ENCODE measurements at places on chromosomes 7 and 10.

DNA sequence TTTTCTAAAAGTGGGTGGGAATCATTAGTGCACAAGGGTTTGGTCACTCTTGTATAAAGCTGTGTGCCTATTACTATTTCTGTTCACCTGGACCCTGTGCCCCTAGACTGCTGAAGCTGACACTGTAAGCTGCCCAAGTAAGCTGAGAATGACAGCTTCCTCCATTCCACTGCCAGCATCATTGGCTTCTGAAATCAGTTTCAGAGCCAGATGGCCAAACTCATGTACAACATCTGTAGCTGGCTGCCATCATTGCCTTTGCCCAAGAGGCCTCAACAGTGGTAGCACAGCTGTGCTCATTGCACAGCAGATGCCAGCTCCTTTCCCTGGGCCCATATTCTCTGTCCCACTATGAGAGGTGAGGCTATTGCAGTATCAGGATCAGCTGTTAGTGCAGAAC is 165.7 kb downstream of the CPEB3 start:
- DNase-seq = no peak

DNA sequence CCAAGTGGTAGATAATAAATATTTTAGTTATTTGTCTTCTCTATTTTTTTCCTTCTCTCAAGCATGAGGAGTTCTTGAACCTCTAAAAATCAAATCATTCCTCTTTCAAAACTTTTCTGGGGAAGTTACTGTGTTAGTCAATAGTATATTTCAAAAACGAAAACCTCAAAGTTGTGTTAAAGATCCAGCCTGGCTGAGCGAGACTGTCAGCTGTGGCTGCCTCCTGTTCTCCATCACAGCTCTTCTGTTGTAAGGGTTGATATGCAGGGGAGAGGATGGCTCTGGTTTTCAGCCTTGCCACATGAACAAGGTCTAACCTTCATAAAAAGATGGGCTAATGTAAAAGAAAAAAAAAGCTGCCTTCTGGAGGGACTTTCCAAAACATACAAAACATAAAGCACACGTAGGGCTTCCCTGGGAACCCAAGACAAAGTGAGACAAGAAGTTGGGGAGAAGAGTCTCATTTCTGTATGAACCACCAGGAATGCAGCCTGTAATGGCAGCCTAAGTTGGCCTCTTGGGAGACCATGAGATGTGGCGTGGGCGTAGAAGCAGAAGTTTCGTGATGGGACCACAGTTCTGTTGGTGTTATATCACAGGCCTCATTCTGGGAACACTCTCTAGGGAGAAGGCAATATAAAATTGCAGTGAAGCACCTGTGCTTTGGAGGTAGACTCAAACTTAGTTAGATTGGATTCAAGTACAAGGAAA is 77.9 kb upstream of the FHIP2A start:
- DNase-seq = no peak

GRCh38 chr10:101901340-101901739 is 57.7 kb upstream of the KCNIP2 start:
- no peak for DNase-seq

GRCh38 chr10:8576281-8576680 is 521.8 kb downstream of the GATA3 start:
- DNase-seq = no peak

DNA sequence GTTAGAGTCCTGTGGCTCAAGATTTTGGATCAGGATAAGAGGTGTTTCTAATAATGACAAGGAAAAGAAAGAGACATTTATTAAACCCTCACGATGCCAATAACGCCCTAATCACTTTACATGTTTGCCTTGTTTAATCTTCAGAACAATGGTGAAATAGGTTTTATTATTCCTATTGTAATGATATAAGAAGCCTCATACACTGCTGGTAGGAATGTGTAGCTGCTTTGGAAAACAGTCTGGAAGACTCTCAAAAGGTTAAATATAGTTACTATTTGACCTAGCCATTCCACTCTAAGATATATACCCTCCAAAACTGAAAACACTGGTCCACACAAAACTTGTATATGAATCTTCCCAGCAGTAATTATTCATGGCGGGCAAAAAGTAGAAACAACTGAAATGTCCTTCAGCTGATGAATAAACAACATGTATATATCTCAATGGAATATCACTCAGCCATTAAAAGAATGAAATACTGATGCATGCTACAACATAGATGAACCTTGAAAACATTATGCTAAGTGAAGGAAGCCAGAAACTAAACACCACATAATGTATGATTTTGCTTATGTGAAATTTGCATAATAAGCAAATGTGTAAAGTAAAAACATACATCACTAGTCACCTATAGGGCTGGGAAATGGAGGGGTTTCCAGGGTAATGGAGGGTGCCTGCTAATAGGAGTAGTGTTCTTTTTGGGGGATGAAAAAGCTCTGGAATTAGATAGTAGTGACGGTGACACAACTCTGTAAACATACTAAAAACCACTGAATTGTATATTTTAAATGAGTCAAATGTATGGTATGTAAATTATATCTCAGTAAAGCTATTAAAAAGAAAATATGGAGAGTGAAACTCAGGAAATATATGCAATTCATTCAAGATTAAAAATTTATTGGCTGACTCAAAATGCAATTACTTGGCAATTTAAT is 76.9 kb upstream of the ANK3 start:
- no peak for DNase-seq

DNA sequence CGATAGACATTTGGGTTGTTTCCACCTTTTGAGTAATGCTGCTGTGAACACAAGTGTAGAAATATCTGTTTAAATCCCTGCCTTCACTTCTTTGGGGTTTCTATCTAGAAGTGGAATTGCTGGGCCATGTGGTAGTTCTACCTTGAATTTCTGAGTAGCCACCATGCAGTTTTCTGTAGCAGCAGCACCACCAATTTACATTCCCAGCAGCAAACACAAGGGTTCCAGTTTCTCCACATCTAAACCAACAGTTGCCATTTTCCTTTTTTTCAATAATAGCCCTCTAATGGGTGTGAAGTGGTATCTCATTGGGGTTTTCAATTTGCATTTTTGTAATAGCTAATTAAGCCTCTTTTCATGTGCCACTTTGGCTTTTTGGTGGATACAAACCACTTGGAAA is 209.8 kb downstream of the CCDC3 start:
- DNase-seq = no peak

GRCh38 chr7:11473220-11473619 is 358.8 kb downstream of the THSD7A start:
- no peak for DNase-seq

- no peak for DNase-seq
These were observed 44.8 kb upstream of the HHEX start for GRCh38 chr10:92644921-92645320.

- no peak for DNase-seq
These were observed 45.4 kb downstream of the CNNM1 start for GRCh38 chr10:99374526-99374925.

GRCh38 chr10:91299999-91300575 is 79.6 kb downstream of the PCGF5 start:
- DNase-seq = no peak

DNA sequence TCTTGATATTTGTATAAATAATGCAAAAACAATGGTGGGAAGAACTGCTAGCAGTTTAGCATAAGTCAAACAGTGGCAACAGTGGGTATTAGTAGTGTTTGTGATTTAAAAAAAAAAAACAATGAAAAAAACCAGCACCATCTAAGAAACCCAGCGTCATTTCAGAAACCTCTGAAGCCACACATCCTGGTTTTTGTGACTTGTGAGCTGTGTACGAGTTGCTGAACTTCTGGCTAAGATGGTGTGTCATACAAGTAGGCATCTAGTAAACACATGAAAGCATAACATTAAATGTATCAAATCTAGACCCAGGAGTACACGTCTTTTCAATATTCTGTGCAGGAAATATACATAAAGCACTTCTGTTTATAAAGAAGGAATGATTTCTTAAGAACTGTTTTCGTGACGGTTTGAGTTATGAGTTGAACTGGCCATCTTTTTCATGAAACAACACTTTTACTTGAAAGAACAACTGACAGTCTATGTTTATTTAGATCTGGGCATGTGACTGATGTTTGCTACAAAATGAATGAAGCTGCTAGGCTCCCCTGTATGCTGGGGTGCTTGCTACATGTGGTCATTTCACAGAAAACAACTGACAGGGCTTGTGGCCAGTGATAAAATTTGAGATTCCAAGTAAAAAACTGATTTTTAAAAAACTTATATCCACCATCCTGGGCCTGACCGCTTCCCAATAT is 143.5 kb downstream of the PIP4K2A start:
- no peak for DNase-seq

DNA sequence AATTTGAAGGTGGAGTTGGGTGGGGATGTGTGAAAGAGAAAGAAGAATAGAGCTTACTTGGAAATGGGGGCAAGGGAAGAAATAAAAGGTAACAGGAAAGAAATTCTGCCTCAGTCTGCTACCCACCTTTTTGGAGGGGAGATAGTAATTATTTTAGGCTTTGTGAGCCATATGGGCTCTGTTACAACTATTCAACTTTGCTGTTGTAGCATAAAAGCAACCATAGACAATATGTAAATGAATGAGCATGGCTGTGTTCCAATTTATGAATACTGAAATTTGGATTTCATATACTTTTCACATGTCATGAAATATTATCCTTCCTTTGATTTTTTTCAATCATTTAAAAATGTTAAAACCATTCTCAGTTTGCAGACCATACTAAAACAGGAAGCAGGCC is 176.9 kb downstream of the HPSE2 start:
- DNase-seq = no peak

All from neuronal stem cell (in vitro differentiated cells).